ENCODE measurements at places on chromosomes 13 and 19.

- no peak for DNase-seq
Measured at GRCh38 chr13:113785051-113786010, 26.3 kb downstream of the TMEM255B start.

- no peak for DNase-seq
Measured at GRCh38 chr13:62512194-62513141, 1096.8 kb upstream of the PCDH20 start.

DNA sequence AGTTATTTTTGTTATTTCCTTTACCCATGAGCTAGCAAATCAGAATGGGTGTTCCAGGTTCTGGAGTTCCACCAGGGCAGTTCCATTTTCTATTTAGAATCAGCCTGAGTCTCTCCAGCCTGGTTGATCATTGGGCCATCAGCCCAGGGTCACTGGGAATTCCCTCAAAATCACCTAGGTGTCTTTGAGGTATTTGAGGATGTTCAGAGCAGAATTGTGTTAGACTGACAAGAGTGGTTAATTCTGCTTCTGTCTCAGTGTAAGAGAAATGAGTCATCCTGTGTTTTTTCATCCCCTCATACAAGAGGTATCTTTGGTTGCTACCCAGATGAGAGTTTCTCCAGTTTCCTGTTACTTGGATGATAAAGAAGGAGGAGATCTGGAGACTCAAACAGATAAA, 11.7 kb downstream of the ZNF66 start:
- no peak for DNase-seq

DNA sequence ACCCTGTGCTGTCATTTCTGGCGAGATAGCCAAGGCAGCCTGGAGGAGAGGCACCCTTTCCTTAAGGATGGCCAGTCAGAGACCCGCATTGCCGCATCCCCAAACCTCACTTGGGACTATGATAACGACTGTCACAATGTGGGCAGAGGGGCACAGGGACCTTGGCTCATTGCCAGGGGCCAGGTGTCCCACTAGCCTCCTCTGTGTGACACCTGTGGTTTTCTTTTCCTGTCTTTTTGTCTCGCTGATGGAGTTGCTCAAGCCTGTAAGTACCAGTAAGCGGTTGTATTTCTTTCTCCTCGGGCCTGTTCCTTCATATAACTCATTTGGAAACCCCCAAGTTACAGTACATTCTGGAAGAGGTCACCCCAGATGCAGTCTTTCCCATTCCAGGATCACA, 59.5 kb downstream of the TDRD12 start:
- no peak for DNase-seq

- no peak for DNase-seq
Measured at GRCh38 chr19:45975306-45976070, 1.8 kb upstream of the NOVA2 start.

DNA sequence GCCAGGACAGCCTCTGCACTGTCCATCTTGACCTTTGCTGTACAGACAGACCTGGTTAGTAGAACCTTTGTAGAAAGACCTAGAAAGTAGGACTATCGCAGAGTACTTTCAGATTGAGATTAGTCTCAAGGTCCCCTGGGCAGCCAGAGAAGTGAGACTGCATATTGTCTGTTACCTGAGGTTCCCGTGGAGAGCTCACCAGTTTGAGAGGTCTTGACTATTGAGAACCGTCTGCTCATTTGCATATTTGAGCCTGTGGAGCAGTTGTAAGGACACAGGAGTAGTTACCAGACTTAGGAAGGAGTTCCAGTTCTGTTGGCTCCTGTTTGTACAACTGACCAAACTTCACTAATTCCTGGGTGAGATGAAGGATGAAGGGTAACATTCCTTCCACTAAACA, 66.2 kb downstream of the SPATA13 start:
- DNase-seq: no peak

- no peak for DNase-seq
Measured at GRCh38 chr13:51153527-51153926, 42.5 kb upstream of the C13orf42 start.

DNA sequence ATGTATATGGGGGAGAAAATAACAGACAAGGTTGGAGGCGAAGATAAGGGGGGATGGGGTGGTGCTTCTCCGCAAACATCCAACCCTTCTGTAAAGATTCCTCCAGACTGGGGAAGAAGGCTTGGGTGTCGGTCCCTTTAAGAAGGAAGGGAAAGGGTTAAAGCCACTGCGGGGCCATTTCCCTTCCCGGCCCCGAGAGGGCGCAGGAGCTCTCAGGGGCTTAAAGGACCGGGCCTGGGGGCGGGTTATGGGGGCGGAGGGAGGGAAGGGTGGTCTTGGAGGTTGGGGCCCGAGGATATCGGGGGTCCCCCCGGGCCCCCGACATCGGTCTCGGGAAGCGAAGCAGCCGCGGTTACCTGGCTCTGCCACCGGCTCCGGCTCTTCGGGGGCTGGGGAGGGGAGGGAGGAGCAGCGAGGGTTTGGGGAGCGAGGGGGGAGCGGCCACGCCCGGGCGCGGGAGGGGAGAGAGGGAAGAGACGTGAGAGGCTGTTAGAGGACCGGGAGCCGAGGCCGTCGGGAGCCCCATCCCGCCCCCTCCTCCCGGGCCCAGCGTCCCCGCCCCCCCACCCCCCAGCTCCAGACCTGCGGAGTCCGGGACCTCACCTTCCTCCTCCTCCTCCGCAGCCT, 2.8 kb downstream of the TNNT1 start:
- no peak for DNase-seq

- DNase-seq: no peak
Measured at GRCh38 chr19:3649888-3650287, 23.3 kb upstream of the CACTIN start.

GRCh38 chr13:26591672-26592071, 34.2 kb downstream of the WASF3 start:
- DNase-seq: no peak

DNA sequence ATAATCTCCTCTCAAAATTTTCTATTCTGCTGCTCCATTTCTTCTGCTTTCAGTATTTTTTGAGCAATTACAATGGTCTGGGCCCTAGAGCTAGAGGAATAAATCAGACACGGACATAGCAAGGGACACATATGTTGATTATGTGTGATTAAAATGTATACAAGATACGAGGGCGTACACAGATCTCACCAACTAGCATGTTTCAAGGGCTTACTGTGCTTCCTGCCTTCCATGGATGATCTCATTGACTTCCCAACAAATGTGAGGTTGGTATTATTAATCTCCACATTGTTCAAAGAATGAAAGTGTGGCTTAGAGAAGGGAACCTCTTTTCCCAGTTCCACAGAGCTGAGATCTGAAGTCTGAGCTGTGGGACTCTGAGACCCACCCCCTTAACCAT, 9.1 kb downstream of the PLD3 start:
- DNase-seq: no peak

- DNase-seq: no peak
Measured at GRCh38 chr13:28531845-28532387, 37.0 kb upstream of the FLT1 start.

GRCh38 chr13:110289174-110289573, 17.8 kb downstream of the COL4A1 start:
- no peak for DNase-seq

GRCh38 chr13:104895521-104895920, 1639.9 kb downstream of the EFNB2 start:
- DNase-seq: no peak

DNA sequence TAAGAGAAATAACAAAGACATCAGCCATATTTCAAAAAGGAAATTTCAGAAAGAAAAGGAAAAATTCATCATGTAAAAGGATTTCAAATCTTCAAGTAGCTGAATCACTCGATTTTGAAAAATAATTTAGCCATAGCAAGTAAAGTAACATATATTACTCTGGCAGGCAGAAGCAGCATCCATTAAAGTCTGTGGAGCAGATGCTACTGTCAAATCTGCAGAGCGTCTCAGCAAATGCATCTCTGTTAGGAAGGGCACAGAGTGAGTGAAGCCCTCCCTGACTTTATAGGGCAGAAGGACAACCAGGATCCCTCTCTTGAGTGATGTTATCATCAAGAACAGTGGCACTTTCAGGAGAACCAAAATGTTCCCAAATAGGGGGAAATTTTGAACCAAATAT, 445.5 kb downstream of the EFNB2 start:
- DNase-seq: no peak

- no peak for DNase-seq
Measured at GRCh38 chr19:45144431-45145269, 16.1 kb downstream of the NKPD1 start.

GRCh38 chr13:25375727-25376358, 4.1 kb downstream of the ATP8A2 start:
- DNase-seq: peak; percentile 9

DNA sequence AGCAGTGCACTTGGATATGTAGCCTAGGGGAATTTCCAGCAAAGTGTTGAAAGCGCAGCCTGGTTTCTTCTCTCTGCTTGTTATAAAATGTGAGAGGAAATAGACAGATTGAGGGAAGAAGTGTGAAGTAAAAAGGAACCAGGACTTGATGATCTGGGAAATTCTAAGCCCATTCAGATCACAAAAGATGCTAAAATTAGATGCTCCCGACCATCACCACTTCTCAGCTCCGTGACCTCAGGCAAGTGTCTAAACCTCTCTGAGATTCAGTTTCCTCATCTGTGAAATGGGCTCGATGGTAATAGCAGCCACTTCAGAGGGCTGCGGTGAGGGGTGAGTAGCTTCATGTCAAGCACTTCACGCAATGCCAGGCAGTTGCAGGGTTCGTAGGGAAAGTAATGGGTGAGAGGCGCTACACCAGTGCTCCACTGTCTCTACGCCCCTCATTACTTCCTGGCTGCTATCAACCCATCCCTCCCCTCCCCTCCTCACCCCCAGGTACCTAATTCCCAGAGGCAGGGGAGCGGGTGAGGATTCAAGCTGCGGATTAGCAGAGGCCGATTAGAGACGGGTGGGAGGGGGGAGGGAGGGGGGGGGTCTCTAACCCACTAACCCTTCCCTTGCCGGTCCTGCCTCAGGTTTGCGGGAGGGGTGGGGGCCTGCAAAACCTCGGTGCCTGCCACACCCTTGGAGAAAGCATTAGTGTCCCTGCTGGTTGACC, 9.0 kb upstream of the NFIC start:
- DNase-seq: no peak

- no peak for DNase-seq
Measured at GRCh38 chr19:39768786-39769185, 9.9 kb upstream of the LEUTX start.

DNA sequence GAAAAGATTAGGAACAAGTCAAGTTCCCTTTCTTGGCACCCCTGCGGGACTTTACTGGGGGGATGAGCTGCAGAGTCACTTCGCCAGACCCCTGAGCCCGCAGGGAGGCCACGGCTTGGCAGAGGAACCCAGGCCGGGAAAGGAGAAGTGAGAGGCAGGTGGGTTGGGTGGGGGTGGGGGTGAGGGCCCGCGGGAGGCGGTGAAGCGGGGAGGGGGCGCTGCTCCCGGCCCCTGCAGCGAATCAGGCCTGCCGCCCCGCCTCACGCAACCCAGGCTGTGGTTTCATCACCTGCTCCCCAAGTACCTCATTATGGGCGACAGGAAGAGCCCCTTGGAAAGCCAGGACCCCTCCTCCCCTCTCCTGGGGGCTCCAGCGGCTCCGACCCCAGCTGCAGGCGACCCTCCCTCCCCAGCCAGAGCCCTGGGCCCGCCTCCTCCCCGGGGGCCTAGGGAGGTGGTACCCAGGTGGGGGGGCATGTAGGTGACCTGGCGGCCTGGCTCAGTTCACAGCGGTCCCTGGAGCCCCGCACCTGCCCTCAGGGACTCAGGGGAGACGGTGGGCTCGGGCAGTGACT, 9.5 kb downstream of the MEF2B start:
- no peak for DNase-seq

GRCh38 chr13:77728265-77729125, 31.0 kb downstream of the SLAIN1 start:
- DNase-seq: no peak

DNA sequence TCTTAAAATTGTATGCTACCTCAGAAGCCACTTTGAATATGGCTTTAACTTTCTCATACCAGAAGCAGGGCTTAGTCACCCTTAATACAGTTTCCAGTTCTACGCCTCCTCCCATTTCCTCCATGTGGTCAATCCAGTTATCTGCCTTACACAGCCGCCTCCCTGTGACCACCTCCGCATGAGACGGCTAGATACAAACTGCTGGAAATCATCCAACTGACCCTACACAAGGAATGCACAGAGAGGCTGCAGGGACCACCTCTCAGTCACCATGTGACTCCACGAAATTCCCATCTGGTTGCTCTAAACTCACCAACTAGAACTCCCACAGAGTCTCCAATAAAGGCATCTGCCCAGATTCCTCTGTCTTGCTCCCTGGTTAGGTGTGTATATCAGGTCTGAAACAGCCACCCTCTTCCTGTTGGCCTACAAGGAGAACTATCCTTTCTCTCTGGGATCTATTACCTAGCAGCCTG, 6.8 kb downstream of the ZNF564 start:
- no peak for DNase-seq

DNA sequence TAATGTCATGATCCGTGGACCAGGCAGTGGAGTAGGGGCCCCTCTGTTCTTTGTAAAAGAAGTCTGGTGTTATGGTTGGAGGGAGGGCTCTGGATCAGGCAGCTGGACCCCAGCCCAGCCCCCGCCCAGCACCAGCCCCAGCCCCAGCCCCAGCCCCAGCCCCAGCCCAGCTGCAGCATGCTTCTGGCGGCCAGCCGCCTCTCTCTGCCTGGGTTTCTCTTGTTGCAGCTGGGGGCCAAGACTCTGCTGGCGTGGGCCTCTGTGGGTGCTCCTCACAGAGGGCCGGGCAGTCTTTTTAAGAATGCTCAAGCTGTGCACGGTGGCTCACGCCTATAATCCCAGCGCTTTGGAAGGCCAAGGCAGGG, 17.9 kb downstream of the DOT1L start:
- no peak for DNase-seq

DNA sequence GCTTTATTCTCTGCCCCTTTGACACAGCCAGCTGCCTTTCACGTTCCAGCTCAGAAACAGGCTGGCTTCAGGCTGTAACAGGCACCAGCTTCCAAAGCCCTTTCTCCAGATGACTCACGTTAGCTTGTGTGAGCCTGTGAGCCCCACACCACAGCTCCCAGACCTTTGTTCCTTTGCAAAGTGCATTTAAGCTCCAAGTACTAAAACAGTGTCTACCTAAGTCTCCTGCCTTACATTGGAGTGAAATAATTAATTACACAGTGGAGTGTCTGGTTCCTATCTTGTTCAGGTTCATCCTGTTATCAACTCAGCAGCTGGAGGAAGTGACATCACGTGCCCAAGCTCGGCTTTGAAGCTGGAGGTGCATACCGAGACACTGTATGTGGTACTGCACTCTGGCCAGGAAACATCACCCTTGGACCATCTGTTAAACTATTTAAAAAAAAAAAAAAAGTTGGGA, 475.8 kb downstream of the FOXO1 start:
- peak; percentile 58 for DNase-seq

DNA sequence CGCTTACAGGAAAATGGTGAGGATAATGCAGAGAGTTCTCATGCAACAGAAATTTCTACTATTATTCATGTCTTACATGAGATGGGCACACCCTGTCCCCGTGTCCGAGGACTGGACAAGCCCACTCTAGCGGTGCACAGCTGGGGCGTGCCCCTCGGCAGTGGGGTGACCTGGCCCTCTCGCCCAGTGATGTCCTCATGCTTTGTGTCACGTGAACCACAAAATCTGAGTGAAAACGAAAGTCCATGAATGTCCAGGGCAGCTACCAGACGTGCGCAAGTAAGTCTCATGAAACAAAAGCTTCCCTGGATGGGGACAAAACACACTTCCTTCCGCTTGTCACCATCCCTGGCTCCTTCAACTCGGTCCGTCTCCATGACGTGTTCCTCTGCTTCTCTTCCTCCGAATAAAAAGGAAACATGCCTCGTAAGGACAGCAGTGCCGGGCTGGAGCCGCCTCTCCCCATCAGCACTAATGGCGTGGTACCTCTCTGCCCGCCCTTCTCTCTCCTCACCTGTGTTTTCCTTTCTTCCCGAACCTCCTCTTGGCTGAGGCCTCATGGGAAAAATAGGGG, 45.6 kb downstream of the ANKRD10 start:
- DNase-seq: no peak

All from activated T-cell treated with anti-CD3 and anti-CD28 coated beads for 24 hours (primary cell).